Inflammatory macrophage treated with lipopolysaccharide for 1 hour (primary cell): ENCODE measurements at places on chromosomes 7 and 10.

DNA sequence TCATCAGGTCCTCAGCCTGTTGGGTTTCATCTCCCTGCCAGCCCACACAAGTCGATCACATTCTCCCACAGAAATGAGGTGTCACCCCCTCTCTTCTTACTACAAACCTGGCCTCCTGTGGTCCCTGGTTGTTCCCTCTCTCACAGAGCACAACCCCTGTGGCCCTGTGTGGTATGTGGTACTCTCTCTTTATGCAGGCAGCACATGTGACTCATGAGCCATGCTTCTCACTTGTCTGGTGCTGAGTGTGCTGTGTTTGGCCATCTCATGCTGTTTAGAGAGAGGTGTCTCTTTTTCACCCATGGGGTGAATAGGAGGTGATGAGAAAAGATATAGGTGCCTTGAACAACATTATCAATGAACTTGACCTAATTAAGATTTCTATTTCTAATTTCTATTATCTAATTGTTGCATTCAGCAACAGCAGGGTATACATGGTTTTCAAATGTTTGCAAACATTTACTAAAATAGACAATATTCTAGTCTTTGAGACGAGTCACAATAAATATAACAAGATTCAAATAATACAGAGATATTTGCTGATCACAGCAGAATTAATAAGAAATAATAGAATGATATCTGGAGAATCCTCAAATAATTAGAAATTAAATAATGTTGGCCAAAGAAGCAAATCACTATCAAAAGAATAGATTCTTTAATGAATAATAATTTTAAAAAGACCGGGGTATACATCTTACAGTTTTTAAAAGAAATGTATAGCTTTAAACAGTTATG is 633.8 kb upstream of the IGFBP3 start:
- no peak for DNase-seq

DNA sequence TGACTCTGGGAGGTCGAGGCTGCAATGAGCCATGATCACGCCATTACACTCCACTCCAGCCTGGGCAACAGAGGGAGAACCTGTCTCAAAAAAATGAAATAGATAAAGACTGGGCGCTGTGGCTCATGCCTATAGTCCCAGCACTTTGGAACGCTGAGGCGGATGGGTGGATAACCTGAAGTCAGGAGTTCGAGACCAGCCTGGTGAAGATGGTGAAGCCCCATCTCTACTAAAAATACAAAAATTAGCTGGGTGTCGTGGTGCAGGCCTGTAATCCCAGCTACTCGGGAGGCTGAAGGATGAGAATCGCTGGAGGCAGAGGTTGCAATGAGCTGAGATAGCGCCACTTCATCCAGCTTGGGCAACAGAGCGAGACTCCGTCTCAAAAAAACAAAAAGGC is 1.1 kb upstream of the DDX21 start:
- no peak for DNase-seq

DNA sequence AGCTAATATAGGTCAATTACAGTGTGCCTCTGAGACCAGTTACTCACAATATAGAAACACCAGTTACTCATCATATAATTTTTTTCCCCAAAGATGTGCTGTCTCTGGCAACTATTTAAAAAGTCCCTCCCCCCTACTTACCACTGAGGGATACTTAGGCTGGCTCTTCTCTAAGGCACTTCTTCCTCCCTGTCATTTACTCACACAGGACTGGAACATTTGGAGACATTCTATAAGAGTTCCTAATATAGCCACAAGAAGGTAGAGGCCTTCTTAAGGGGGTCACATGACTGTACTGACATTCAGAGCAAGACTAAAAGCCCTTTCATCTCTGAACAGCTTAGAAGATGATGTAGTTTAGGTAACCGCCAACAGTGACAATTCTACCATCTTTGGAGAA is 44.4 kb upstream of the SLIT1 start:
- DNase-seq, result peak; percentile 33

GRCh38 chr7:15016766-15017165 is 114.2 kb upstream of the DGKB start:
- DNase-seq, result no peak

DNA sequence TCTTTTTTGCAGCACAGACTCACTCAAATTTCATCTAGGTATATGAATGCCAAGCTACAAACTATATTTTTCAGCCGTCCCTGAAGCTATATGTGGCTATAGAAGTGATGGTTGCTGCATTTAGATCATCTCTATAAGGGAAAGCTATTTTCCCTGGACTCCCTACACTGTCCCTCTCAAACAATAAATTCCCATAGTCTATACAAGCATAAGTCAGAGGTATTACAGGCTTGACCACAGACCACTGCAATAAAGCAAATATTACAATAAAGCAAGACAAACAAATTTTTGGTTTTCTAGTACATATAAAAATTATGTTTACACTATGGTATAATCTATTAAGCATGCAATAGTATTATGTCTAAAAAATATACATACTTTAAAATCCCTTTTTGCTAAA is 1015.5 kb upstream of the LRRN3 start:
- no peak for DNase-seq

GRCh38 chr7:93622036-93623033 is 47.8 kb upstream of the CALCR start:
- no peak for DNase-seq

DNA sequence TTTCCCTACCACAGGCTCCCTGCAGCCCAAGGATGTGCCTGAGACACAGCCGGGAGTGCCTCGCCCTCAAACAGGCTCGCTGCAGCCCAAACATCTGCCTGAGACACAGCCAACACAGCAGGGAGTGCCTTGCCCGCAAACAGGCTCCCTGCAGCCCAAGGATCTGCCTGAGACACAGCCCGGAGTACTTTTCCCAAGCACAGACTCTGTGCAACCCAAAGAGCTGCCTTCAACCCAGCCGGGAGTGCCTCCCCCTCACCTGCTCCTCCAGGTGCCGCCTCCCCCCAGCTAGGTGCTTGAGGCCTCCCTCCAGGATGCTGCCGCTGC is 42.9 kb downstream of the ANTXRL start:
- no peak for DNase-seq

GRCh38 chr7:83267141-83267631 is 104.5 kb upstream of the PCLO start:
- no peak for DNase-seq

GRCh38 chr10:12051241-12051640 is 8.6 kb upstream of the UPF2 start:
- peak; percentile 32 for DNase-seq

GRCh38 chr7:13770305-13770704 is 219.2 kb downstream of the ETV1 start:
- no peak for DNase-seq

GRCh38 chr10:101485681-101486554 is 102.1 kb downstream of the POLL start:
- DNase-seq, result no peak

DNA sequence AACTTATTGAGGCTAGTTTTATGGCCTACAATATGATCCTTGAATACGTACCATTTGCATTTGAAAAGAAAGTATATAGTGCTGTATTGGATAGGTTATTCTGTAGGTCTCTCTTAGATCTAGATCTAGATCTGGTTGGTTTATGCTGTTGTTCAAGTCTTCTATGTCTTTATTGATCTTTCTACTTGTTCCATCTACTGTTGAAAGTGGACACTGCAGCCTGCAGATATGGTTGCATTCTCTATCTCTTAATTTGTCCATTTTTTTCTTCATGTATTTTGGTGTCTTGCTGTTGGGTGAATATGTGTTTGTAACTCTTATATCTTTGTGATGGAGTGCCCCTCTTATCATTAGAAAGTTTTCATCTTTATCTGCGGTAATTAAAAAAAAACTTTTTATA is 139.4 kb upstream of the PCDH15 start:
- DNase-seq, result no peak

GRCh38 chr10:33352615-33353014 is 18.1 kb upstream of the NRP1 start:
- no peak for DNase-seq

GRCh38 chr10:117320050-117320665 is 55.1 kb downstream of the PDZD8 start:
- peak; percentile 10 for DNase-seq

GRCh38 chr7:1733206-1733907 is 63.3 kb downstream of the ELFN1 start:
- DNase-seq, result no peak

- DNase-seq, result no peak
These were observed 148.0 kb upstream of the INSYN2A start for GRCh38 chr10:127344346-127344745.

- DNase-seq, result no peak
These were observed 7.2 kb downstream of the TRPV6 start for GRCh38 chr7:142878315-142878714.

- no peak for DNase-seq
These were observed 15.3 kb upstream of the MAPK8 start for GRCh38 chr10:48291190-48291589.

DNA sequence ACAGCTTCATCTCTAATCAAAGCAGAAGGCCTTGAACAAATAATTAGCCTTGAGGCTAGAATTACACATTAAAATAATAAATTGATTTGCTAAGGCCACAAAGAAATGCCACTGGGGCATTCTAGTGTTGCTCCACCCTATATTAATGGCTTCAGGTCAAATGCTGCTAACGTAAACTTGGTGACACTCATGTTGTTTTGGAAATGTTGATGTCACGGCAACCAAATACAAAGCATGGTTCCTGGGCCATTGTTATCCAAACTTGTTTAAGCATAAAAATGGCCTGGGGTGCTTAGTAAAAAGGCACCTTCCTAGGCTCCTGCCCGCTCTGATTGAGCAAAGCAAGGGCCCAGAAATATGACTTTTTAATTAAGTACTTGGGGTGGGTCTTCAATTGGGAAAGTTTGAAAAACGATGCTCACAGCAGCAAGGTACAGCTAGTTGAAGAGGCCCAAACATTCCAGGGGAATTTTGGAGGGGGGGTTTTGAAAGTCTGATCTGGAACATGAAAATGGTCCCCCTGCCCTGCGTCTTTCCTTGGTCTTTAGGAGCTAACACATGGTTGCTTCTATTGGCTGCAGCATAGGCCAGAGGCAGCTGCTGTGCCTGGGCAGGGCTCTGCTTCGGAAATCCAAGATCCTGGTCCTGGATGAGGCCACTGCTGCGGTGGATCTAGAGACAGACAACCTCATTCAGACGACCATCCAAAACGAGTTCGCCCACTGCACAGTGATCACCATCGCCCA is 67.8 kb downstream of the ABCC2 start:
- no peak for DNase-seq

DNA sequence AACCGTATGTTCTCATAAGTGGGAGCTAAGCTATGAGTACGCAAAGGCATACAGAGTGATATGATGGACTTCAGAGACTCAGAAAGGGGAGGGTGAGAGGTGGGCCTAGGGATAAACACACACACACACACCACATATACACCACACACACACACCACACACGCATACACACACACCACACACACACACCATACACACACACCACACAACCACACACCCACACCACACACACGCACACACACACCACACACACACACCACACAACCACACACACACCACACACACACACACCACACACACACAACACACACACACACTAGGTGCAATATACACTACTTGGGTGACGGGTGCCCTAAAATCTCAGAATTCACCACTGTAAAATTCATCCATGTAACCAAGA is 113.6 kb upstream of the ADAM12 start:
- no peak for DNase-seq

- peak; percentile 15 for DNase-seq
These were observed 55.0 kb upstream of the VWDE start for GRCh38 chr7:12458520-12459131.

GRCh38 chr7:148623586-148624282 is 33.2 kb downstream of the C7orf33 start:
- peak; percentile 38 for DNase-seq

GRCh38 chr7:15334536-15335263 is 227.1 kb downstream of the AGMO start:
- DNase-seq, result no peak

- DNase-seq, result no peak
These were observed 252.5 kb downstream of the RPS24 start for GRCh38 chr10:78286186-78286585.

DNA sequence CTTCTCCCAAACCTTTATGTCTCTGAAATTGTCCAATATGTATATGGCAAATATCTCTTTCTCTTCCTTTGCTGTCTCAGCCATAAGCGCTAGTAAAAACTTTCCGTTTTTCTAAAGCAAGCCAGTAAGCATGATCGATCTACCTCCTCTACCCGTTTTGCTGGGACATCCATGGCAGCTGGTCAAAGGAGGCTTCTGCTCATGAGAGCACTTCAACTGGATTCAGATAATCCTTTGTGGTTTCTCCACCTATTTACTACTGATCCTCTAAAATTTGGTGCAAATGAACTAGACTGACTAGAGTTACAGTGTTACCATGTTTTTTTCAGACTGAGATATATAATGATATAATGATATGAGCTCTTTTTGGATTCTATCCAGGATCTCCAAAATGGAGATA is 42.7 kb downstream of the GBF1 start:
- DNase-seq, result no peak

DNA sequence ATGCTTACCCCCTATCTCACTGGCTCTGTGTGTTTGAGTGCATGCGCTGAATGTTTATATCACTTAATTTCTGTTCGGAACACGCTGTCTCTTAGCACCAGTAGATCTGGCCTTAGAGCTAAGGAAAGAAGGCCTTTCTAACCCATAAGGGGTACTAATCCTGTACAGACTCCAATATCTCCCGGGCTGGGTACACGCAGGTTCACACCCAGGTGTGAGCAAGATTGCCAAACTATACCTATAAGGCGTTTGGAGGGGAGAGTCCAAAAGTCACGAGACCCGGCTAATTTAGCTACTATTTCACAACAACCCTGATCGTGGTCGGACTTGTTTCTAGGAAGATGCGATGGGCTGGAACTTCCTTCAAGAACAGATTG is 727 bp upstream of the PDSS1 start:
- DNase-seq, result no peak

DNA sequence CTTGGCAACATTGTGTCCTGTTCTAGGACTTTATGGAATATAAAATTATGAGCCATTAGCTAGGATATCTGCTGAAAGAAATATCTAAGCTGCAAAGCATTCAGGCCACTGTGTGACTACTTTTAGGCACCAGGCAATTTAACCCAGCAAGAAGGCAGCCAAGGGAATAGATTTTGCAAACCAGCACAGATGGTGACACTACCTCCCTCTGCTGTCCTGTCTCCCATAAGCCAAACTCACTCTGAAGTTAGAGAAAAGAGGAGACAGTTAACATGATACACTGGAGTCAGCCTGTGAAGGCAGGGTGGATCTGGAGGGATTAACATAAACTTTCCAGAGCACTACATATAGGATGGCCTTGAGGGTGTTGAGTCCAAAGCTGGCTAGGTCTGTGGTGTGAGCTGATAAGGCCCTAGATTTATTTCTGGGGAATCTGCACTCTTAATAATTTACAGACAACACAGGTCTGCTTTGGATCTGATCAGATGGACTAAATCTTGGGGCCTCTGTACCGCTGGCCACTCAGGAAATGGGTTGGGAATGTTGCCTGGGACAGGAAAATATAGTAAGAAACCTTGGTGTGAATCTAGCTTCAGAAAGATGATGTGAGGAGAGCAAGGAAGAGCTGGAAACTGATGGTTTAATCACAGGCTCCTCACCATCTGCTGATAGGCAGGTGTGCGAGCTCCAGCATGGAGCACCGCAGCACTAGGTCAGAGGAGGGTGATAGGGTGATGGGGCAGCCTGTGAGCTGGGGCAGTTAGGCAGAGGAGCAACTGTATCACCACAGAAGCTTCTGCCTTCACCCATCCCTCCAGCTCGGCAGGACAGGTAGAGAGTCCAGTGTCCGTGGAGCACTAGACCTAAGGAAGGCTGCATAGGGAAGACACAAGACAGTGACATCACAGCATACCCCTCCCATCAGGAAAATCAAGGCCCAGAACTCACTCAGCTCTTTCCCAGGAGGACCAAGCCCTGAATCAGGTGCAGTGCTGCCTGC is 229.9 kb upstream of the PRSS1 start:
- no peak for DNase-seq

GRCh38 chr10:126349101-126349500 is 39.2 kb downstream of the ADAM12 start:
- DNase-seq, result no peak
